Activated CD8-positive, alpha-beta memory T cell treated with anti-CD3 and anti-CD28 coated beads, Interleukin-2, amount 50 U/mL, for 4 hours (primary cell): ENCODE measurements at places on chromosomes 2 and 18.

GRCh38 chr2:226023383-226023782, 623.9 kb downstream of the NYAP2 start:
- no peak for DNase-seq

DNA sequence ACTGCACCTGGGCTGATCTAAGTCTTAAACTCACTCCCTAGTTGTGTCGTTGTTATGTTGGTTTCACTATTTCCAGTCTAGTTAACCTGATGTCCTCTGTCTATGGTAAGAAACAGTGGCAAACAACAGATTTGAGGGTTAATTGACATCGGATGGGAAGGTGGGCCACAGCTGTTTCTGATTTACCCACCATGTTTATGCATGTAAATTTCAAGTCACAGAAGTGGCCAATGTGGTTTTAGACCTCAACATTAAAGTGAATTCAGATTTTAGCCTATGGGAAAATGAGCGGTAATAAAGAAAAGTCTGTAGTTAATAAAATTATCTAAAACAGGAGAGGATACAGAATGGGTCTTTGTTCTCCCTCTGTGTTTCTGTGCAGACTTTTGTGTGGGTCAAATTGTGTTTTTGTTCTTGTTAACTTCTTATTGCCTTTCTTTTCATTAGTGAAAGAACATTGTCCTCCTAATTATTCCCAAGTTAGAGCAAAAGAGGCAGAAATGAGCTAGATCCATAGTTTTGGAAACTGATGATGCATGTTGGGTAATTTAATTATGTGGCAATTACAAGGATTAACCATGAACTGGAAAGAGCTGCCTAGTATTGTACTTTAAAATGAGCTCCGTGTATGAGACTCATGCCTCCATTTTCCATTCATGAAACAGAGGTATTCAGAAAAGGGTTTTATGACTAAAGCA, 83.2 kb downstream of the LAMA3 start:
- DNase-seq: no peak

DNA sequence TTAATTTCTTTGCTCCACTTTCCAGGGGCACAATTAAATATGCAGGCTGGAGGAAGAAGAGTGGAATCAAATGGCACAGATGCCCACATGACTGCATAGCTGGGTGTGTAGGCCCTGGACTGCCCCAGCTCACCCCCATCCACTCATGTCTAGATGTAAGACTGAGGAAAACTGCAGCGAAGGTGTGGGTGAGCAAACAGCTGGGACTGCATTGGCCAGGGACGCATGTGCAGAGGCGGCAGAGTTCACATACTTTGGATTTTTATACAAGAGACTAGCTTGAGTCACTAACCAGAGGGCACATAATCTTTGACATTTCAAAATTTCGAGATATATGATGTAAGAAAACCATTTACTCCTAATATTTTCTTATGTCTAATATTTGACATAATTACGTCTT, 60.1 kb downstream of the SPIRE1 start:
- no peak for DNase-seq

DNA sequence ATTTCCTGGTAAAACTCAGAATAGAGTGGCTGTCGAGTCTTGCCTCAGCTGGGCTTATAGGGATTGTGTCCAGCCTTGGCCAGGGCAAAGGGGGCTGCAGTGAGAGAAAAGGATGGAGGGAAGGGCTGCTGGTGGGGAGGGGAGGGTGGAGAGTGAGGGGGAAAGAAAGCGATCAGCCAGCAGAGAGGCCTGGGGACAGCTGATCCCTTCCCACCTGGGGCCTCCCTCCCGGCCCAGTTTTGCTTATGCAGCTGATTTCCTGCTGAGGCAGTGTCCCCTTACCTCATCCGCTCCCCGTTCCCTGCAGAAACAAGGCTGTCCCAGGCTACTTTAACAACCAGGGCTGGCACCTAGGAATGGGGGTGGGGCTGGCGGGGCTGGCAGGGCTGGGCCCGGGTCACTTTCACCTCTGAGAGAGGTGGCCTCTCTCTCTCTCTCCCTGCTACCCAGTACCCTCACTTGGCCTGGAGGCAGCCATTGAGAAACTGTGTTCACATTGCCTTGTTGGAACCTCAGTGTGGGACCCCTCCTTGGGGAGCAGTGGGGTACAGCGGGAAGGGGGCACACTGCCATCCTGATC, 12.2 kb upstream of the GMPPA start:
- no peak for DNase-seq

GRCh38 chr2:38492042-38492615, 110.6 kb downstream of the HNRNPLL start:
- DNase-seq: no peak

DNA sequence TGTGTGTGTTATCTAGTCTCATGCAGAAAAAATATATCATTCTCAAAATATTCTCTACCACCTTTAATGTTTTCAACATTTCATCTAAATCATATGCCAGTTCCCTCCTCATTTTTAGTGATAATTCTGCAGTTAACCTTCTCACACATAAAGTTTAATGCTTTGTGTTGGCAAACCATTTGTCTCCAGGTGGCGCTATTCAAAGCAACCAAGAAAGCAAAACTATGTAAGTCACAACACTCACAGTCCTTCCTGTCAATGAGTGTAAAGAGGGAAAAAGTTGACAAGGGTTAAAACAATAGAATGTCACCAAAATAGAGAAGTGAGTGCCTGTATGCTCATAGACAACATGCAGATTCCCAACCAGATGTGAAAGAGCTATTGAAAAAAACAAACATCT, 961.6 kb upstream of the LRRTM1 start:
- DNase-seq: no peak

- DNase-seq: no peak
Measured at GRCh38 chr18:68489013-68489792, 225.7 kb downstream of the TMX3 start.

DNA sequence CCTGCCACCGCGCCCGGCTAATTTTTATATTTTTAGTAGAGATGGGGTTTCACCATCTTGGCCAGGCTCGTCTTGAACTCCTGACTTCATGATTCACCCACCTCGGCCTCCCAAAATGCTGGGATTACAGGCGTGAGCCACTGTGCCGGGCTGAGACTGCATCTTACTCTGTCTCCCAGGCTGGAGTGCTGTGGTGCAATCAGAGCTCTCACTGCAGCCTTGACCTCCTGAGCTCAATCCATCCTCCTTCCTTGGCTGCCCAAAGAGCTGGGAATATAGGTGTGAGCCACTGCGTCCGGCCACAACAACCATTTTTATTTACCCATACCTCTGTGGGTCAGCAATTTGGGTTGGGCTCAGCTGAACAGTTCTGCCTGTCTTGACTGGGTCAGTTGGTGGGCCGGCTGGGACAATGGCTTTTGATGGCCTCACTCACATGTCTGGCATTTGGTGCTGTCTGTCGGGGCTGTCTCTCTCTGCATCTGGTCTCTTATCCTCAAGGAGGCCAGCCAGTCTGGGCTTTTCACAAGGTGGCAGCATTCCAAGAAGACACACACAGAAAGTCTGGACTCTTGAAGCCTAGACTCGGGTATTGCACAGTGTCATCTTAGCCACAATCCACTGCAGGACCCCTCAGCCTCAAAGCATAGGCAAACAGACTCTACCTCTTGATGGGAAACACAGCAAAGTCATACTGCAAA, 116.8 kb upstream of the GATA6 start:
- DNase-seq: no peak

DNA sequence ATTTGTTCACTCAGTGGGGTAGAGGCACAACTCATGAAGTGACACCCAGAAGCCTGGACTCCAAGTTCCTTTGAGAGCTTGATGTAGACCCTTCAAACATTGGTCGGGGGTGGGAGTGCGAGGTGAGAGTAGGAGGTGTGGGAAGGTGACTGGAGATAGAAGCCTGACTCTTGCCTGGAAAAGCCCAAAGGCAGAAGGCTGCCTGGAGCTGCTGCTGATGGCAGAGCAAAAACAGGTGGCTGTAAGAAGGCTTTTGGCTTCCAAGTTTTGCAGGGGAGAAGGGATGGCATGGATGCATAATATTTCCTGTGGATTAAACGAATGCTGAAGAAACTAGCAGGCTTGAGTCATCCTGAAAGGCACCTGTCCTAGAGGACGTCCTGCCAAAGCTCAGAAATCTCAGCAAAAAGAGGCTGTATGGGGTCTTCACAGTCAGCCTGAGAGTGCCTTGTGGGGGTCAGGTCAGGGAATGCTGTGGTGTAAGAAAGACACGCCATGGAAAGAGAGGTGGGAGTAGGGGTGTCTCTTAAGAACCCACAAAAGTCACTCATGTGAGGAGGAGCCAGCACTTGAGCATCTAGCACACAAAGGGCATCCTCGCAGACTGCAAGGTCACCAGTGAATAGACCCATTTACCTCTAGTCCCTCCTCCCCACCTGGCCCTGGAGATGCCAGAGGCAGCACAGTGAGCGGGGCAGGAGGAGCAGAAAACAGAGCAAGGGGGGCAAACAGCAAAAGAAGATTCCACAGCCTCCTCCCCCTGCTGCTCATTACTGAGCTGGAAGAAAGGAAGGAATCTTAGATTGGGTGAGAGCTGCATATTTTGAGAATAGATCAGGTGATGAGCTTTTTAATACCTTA, 37.5 kb downstream of the FASTKD2 start:
- no peak for DNase-seq
